ENCODE measurements at places on chromosomes 1 and 21.

- no peak for DNase-seq
These were observed 89.9 kb downstream of the SGIP1 start for GRCh38 chr1:66623812-66624211.

DNA sequence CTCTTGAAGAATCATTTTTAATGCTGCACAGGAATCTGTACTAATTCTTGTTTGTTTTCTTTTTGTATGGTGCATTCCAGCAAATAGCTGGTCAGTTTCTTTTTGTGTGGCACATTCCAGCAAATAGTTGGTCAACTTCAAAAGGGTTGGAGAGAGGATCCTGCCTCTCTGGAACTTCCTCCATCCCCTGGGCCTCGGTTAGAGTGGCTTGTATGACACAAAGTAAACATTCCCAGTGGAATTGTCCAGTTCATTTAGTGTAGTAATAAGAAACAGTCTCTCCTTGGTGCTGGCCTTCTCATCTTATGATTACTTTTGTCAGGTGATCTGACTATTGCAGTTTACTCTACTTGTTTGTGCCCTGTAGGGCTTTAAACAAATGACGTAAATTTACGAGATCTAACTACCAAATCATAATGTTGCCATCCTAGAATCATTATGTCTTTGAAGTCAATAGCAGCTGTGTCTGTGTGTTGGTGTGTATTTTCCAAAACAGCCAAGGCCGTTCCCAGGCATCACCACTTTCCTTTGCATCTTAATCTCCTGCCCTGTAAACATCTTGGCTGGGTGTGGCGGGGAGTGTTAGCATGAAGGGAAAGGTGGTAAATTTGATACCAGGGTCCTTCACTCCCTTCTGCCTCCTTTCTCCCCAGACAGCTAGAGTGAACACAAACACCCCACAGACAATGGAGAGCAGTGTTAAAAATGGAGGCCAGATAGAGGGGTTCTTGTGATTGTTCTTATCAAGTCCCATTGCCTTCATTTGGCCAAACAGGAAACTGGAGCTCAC lies 77.9 kb downstream of the CDC7 start:
- DNase-seq, result no peak

GRCh38 chr1:9239622-9240401 lies 5.2 kb downstream of the H6PD start:
- no peak for DNase-seq

GRCh38 chr1:89518221-89518631 lies 6.4 kb upstream of the LRRC8B start:
- no peak for DNase-seq

GRCh38 chr1:60831780-60832179 lies 250.6 kb upstream of the NFIA start:
- no peak for DNase-seq

DNA sequence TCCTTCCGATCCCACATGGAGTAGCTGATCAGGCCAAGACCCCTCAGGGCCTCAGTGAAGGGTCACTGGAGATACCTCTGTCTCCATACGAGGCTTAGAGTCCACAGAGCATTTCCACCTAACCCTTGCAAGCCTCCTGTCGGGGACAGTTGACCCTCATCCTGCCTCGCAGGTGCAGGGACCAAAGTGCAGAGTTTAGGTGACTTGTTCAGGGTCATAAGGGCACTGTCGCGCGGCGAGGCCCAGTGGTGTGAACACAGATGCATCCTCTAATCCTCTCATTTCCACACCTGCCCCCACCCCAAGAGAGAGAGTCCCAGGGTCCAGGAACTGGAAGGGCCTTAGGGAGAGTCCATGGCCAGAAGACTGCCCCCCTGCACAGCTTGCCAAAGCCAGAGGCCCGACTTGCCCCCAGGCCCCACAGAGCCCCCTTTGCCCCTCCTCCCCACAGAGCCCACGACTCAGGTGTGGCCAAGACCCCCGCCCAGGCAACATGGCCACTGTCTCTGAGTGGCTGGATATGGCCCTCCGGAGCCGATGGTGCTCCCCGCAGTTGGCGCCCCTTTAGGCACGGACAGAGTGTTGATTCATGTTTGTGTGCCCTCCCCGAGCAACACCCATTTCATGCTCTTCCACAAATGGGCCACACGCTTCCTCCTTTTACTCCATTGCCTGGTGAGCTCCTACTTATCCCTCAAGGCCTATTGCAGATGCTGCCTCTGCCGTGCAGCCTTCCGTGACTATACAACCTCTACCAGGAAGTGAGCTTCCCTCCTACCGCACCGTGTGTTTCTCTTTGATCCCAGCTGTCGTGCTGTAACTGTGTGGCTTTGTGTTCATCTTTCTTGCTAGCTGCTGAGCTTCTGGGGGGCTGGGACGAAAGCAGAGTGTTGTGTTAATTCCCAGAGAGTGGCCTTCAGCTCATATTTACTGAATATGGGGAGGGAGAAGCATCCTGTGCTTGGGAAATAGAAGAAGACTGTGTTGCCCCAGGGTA lies 1.7 kb downstream of the TRPM2 start:
- no peak for DNase-seq

GRCh38 chr21:29526545-29526944 lies 227.8 kb downstream of the BACH1 start:
- no peak for DNase-seq

- no peak for DNase-seq
These were observed 31.4 kb upstream of the PKP1 start for GRCh38 chr1:201251851-201252430.

- DNase-seq, result no peak
These were observed 15.3 kb downstream of the BEND5 start for GRCh38 chr1:48761411-48761810.

- DNase-seq, result no peak
These were observed 30.9 kb downstream of the FAM163A start for GRCh38 chr1:179774000-179774399.

GRCh38 chr1:184987696-184988095 lies 13.4 kb upstream of the NIBAN1 start:
- no peak for DNase-seq

DNA sequence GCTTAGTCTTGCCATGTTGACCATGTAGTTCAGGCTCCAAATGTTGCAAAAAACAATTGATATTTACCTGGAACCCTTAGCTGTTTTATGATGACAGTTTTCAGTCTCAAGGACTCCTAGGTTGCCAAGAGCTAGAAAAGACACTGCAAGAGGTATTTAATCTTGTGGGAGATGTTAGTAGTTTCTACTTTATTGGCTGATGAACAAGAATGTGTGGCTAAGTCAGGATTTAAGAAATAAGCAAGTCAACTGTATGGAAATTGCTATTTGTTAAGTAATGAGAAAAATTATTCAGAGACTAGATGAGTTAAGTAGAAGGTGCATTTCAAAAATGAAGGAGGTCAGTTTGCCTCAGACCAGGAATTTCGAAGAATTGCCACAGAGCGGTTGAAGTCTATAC lies 639.7 kb upstream of the USP24 start:
- no peak for DNase-seq

- DNase-seq, result no peak
These were observed 44.1 kb downstream of the GON4L start for GRCh38 chr1:155812878-155813277.

DNA sequence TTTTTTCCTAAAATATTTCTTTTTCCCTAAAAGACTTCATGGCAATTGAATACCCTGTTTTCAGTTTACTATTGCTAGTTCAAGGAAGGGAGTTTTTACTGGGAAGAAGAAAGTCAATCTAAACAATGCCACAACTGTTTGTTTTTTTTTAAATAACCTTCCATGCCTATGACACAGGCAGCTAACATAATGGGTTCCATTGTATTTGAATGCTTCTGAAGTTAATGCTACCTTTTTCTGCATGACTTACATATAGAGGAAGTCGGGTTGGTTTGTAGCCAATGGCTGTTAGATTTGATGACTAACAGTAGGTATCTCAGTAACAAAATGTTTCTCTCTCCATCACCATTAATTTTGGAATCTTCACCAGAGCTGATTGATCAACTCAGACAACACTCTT lies 134.0 kb downstream of the KIF26B start:
- no peak for DNase-seq

DNA sequence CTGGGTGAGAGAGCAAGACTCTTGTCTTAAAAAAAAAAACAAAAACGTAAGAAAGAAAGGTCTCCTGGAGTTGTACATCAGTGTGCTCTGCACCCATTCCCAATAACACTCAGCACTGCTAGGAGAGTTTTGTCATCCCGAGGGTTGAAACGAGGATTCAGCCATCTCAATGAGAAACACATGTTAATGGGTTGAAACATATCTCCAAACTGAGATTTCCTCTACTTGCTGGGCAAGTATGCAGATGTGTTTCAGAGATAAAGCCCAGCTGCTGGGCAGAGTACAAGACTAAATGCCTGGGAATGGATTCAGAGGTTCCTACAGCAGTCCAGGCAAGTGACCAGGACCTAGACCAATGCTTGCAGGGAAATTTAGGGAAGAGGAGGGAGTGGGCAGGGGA lies 2.6 kb upstream of the MFN2 start:
- DNase-seq, result no peak

- peak; percentile 71 for DNase-seq
These were observed 114.8 kb downstream of the LRRIQ3 start for GRCh38 chr1:74083128-74083527.

- no peak for DNase-seq
These were observed 9.8 kb downstream of the SLAMF7 start for GRCh38 chr1:160748878-160749269.

DNA sequence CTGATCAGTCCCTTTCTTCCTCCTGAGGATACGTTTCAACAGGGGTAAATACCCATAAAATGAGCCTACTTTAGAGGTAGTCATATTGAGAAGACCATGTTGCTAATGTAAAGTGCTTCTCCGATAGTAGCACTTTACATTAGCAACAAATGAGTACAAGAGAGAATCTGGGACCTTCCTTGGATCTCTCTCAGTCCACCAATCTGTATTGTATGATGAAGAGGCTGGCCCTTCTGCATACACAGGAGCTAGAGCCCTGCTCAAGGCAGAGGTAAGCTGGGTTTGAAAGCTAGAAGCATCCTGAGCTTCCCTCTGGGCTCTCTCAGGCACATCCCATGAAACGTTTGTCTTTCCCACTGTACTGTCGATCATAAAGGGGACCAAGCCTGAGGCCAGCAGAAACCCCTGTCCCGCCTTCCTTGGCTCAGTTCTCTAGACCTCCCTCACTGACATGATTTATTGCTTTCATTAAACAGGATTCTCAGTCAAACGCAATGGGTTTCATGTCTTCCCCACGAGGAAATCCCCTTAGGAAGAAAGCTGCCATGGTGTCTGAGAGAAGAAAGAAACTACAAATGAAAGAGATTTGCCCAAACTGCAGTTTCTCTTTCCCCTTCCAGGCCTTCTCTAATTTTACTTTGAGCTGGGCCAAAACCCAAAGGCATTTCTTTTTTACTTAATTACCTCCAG lies 62.8 kb upstream of the BCAR3 start:
- no peak for DNase-seq

DNA sequence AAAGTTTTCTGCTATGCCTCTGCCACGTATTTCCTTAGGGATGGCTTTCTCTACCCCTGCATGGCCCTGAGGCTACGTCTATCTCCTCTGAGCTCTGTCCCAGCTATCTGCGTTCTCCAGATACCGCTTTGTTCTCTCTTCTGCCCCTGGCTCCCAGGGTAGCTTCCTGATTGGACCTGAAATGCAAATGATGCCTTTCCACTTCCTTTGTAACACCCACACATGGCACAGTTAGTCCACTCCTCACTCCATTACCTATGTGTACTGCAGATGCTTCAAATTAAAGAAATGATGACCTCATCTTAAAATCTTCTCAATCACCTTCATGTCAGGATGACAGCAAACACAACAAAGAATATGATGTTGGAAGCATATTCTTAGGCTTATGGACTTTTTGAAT lies 138.6 kb upstream of the POGK start:
- DNase-seq, result no peak

GRCh38 chr1:8251635-8252034 lies 66.3 kb upstream of the SLC45A1 start:
- no peak for DNase-seq

DNA sequence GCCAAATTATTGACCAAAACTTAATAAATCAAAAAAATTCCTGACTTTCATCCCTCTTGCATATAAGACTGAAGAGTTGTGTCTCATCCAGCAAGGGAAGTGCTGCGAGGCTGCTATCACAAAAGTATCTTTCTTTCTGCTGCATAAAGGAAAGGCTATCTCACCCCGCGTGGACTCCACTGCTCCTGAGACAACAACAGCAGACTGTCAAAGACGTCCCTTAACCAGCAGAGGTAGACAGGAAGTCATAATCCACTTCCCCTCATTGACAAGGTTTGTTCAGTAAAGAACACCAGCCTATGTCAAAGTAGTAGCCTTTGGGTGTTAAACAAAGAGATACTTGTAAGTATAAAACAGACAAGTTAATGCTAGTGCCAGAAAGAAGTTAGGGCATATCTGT lies 29.4 kb downstream of the VPS26C start:
- DNase-seq, result no peak

- DNase-seq, result no peak
These were observed 87.1 kb upstream of the IPO9 start for GRCh38 chr1:201741763-201742342.

DNA sequence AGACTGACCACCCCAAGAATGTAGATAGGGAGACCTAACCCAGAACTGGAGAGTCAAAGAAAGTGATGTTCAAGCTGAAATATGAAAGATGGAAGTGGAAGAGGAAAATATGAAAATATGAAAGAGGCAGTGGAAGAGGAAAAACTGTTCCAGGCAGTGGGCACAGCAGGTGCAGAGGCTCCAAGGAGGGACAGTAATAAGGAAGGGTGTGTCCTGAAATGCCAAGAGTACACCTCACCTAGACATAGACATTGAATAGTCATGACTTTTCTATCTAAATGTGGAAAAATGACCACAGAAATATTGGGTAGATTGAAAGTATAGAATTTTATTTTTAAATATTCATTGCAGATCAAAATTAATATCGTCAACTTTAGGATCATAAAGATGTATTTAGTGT lies 161.7 kb upstream of the USP24 start:
- DNase-seq, result no peak

GRCh38 chr1:43689289-43689688 lies 18.0 kb upstream of the ST3GAL3 start:
- DNase-seq, result no peak

GRCh38 chr21:27429710-27430341 lies 462.9 kb upstream of the ADAMTS5 start:
- no peak for DNase-seq

GRCh38 chr1:225627304-225627947 lies 25.5 kb downstream of the ENAH start:
- no peak for DNase-seq

DNA sequence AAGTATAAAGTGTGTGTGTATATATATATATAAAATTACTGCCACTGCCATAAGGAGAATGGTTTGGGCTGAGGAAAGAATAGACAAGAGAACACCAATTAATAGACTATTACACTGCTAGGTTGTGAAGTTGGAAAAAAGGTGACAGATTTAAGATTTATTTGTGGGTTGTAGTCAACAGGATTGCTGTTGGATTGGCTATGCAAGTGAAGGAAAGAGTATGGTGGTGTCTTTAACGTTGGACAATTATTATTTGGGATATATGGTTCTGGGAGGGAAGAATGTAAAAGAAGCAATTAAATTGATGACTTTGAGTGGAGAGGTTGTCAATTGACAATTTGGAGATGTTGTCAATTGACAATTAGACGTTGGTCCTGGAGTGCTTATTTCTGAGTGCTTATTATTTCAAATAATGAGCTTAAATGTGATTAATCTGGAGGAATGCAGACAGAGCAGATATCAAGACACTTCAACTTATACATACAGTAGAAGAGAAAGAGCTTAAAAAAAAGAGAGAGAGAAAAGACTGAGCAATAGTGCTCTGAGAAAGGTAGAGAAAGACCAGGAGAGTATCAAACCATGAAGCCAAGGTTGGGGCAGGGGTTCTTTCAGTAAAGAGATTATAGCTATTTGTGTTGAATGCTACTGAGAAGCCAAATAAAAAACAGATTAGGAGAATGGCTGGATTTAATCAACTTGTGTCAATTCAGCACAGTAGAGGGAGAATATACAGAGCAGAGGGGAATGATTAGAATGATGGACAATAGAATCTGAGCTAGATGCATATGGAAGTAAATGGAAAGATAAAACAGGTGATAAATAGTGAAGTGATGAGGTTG lies 9.7 kb downstream of the PTGS2 start:
- DNase-seq, result no peak
